ENCODE measurements at places on chromosomes 7 and 10.

- no peak for DNase-seq
These were observed 132.8 kb downstream of the POLR1F start for GRCh38 chr7:19575909-19576557.

DNA sequence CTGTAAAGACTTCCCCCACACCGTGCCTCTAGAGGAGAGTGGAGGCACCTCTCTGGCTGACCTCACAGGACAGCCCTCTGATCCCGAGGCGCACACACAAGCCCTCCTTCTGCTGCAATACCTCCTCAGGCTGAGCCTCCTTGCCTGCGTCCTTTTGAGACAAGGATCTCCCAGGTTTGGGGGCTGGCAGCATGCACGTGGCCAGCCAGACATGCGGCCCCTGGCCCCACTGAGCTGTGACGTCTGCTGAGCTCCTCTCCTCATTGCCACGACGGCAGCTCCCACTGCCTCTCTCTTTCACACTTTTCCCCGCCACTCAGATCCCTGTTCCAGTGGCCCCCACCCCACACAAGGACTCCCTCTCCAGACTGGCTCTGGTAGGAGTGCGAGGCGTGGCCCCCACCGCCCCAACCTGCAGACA lies 12.2 kb upstream of the DNAAF5 start:
- no peak for DNase-seq

DNA sequence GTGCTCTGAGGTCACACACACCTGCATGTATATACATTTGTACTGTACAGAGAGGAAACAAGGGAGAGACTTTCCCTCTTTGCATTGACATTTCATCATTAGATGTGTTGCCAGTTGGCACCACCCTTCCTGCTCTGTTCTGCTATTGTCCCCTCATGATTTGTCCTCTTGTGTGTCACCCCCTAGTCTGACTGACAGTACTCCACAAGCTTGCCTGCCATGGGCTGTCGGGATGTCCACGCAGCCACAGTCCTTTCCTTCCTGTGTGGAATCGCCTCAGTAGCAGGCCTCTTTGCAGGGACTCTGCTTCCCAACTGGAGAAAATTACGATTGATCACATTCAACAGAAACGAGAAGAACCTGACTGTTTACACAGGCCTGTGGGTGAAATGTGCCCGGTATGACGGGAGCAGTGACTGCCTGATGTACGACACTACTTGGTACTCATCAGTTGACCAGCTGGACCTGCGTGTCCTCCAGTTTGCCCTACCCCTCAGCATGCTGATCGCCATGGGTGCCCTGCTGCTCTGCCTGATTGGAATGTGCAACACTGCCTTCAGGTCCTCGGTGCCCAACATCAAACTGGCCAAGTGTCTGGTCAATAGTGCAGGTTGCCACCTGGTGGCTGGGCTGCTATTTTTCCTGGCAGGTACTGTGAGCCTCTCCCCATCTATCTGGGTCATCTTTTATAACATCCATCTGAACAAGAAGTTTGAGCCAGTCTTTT lies 9.4 kb downstream of the CLDN12 start:
- DNase-seq, result no peak

DNA sequence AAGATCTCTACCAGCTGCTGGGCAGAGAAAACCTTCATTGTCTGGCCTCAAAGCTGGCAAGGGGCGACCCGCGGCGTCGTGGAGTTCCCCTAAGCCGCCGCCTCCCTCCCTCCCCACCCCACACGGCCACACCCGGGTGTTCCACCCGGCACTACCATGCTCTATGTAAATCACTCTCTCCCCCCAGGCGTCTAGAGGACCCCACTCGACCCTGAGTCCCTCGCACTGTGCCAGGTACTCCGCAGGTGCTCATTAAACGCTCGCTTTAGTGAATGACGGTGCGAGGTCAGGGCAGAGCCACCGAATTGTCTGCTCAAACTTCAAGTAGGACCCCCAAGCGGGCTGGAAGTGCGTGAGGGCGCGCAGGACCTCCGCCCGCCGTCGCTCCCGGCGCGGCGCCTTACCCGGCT lies 628 bp downstream of the PARP12 start:
- DNase-seq, result no peak

DNA sequence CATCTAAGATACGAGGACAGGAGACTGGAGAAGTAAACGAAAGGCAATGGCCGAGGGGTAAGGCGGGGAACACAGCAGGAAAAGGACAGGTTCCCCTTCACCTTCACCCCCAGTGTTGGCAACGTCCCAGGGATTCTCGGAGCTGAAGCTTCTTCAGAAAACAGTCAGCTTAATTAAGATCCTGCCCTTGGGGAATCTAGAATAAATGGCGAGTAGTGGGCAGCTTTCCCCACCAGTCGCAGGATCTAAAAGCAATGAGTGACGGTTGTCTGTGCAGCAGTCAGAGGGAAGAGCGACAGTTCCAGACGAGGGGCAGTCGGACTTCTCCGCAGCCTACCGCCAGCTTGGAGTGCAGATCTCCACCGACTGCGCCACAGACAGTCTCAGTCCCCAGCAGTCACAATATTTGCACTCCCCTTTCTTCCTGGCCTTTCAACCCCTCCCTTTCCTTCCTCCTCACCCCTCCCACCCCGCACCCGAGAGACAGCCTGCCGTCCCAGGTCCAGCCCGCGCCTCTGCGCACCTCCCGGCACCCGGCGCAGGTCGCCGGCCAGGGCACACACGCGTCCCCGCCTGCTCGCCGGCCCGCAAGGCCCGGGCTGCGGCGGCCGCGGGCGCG lies 10.9 kb upstream of the SP8 start:
- no peak for DNase-seq

DNA sequence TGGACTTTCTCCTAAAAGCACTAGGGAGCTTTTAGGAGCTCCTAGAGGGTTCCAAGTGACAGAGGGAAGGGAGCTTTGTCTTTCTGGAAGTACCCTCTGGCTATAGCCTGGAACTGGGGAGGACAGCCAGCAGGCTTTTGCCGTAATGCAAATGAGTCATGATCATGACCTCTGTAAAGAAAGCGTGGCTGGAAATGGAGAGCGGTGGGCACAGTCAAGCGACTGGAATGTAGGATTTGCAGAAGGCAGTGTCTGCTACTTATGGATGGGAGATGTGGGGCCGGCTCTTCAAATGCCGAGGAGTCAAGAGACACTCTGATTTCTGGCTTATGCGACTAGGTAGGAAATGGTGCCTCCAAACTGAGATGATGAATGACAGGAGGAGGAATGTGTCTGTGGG lies 34.6 kb upstream of the PLPP4 start:
- no peak for DNase-seq

DNA sequence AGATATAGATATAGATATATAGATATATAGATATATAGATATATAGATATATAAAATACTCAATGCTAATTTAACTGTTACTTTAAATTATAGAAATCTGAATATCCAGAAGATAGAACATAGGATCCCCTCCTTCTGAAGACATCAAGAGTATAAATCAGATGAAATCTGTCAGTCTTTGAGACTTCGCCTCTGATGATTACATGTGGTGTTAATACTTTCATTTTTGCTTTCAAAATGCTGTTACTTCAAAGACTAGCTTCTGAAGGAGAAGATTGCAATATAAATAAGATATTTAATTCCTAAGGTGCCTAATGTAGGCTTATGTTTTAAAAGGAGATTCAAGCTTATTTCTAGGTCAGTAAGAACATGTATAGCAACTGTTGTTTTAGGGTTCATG lies 180.4 kb downstream of the TSPAN12 start:
- no peak for DNase-seq

GRCh38 chr7:41679566-41679965 lies 23.3 kb downstream of the INHBA start:
- no peak for DNase-seq

- no peak for DNase-seq
These were observed 44.5 kb downstream of the STARD3NL start for GRCh38 chr7:38222481-38223096.

DNA sequence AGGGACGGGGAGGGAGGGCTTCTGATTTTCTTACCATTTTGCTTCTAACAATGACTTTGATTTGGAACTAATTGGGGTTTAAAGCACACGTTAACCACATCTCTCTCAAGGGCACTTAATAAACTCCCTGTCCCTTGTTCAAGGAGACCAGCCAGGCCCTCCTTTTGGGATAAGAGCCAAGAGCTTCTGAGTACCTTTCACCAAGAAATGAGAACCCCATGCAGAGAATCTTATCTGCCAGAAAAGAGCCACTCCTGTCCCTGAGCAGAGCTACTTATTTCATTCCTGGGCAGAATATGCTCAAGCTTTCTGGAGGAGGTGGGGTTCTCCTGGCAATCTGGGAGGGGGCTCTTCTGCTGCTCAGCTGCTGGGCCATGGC lies 574.6 kb downstream of the GALNT17 start:
- no peak for DNase-seq

- DNase-seq, result no peak
These were observed 176.4 kb upstream of the RHEB start for GRCh38 chr7:151695951-151696541.

DNA sequence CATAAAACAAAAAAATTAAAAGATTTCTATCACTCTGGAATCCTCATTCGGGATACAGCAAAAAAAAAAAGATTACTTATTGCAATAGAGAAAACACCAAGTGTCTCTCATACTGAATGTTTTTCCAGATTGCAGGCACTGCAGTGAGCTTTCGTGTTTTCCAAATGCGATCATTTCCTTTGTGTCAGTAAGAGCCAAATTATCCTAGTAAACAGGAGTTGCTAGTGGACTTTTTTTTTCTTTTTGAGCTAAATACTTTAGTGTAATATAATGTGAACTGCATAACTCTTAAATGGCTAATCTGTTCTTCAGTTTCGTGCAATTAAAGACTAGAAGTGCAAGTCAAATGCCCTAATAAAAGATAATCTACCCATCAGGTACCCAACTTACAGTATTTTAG lies 44.4 kb upstream of the TOMM7 start:
- DNase-seq, result no peak

DNA sequence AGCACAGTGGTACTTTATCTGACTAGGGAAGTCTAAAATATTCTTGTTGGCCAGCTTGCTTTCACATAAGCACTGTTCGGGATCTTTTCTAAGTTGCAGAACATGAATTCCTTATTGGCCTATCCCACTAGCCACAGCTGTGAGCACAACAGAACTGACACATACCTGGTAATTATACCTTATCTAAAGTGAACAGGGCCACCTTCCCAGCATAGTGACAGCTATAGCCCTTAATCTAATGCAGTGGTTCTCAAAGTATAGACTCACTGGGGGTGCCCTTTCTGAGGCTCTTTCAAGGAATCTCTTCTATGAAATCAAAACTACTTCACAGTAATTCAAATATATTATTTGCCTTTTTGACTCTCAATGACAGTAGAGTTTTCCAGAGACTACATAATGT lies 184.7 kb upstream of the KAT6B start:
- DNase-seq, result no peak

GRCh38 chr10:78957471-78958039 lies 111.2 kb upstream of the ZMIZ1 start:
- no peak for DNase-seq

GRCh38 chr7:92917230-92917629 lies 80.9 kb upstream of the CDK6 start:
- no peak for DNase-seq

DNA sequence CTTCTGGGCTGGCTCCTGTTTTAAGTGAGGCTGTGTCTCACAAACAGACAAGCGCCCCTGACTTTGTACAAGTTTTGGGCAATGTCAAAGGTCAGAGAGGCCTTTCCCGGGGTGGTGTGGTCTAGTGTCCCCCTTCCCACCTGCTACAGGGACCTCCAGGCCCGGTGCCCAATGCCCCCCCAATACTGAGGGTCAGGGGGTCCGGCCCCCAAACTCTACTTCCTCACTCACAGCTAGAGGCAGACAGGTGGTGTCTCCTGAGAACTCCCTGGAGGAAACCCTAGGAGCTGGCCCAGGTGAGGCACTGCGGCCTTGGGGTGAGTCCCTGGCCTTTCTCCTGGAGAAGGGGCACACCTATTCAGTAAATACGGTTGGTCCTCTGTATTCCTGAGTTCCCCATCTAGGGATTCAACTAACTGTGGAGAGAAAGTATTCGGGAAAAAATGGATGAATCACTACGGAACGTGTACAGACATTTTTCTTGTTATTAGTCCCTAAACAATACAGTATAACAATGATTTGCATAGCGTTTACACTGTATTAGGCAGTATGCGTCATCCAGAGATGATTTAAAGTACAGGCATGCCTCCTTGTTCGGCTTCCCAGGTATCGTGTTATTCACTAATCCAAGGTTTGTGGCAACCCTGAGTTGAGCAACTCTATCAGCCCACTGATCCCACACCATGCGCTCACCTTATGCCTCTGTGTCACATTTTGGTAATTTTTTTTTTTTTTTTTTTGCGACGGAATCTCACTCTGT lies 308.1 kb downstream of the WDR37 start:
- DNase-seq, result no peak

DNA sequence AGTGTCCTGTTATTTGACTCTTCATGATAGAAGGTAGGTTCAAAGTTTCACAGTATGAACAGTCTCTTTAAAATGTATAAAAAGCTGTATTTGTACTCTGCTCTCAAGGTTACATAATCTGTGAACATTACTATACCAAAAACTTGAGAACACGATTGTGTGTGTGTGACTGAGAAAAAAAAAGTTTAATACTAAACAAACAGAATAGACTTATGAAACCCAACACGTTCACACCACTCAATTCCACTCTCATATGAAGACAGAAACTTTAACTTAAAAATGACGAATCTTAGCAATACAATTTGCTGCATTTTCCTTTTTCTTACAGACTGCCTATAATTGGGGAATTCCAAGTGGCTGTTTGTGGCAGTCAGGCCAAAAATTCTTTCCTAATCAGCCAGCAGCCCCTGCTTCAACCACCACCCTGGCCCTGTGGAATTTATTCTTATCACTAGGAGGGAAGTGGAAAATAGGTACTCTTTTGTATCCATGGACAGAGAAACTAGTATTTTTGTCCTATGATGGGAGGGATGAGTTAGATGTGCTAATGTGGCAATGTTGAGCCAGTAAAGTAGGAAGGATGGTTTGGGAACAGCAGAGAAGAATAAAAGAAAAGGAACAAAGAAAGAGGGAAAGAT lies 42.8 kb downstream of the MINDY3 start:
- DNase-seq, result no peak

DNA sequence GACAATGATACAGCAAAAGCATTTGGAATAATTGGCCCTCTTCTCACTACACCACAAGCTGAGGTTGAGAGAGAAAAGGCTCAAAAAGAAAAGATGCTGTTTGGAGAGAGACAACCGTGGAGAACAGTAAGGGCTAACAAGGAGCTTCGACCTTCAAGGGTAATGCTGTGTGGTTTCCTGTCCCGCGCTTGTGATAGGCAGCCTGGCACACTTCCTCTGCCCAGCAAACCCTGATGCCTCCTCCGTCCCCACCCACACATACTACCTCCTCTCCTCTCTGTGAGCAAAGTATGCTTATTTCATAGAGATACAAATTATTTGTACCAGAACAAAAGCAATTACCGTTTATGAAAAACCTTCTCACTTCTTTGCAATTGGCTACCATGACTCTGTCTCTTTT lies 755.4 kb downstream of the KCNMA1 start:
- no peak for DNase-seq

- no peak for DNase-seq
These were observed 93.5 kb downstream of the PCGF5 start for GRCh38 chr10:91313796-91314485.

GRCh38 chr7:3250725-3251124 lies 50.3 kb upstream of the SDK1 start:
- no peak for DNase-seq

GRCh38 chr7:111676811-111677210 lies 114.5 kb upstream of the IMMP2L start:
- no peak for DNase-seq

- DNase-seq, result peak; percentile 64
These were observed 816 bp downstream of the PSMG3 start for GRCh38 chr7:1569016-1569415.

All from CMK (cell line).